Activated T-cell treated with anti-CD3 and anti-CD28 coated beads, Interleukin-2, amount 50 U/mL, for 4 hours (primary cell): ENCODE measurements at places on chromosomes 13 and 19.
A peak's percentile ranks its signal among the peaks of the same experiment; 100 is the strongest.

- DNase-seq = no peak
These were observed 149.6 kb downstream of the MIPEP start for GRCh38 chr13:23739596-23739995.

DNA sequence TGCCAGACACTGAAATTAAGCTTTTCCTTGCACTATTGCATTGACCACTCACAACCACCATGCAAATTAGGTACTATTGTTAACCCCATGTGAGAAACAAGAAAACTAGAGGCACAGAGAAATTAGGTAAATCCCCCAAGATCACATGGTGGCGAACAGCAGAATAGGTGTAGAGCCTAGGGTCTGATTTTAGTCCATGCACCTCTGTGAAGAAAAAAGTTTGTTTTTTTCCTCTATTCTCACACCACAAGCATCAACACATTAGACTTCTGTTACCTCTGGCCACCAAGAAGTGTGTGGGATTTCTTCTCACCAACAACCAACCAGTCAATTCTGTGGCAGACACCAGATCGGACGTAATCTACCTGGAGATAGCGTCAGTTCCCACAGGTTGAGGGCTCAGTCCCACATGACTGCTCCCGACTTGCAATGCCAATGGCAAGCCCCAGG, 391.9 kb downstream of the COG6 start:
- no peak for DNase-seq

DNA sequence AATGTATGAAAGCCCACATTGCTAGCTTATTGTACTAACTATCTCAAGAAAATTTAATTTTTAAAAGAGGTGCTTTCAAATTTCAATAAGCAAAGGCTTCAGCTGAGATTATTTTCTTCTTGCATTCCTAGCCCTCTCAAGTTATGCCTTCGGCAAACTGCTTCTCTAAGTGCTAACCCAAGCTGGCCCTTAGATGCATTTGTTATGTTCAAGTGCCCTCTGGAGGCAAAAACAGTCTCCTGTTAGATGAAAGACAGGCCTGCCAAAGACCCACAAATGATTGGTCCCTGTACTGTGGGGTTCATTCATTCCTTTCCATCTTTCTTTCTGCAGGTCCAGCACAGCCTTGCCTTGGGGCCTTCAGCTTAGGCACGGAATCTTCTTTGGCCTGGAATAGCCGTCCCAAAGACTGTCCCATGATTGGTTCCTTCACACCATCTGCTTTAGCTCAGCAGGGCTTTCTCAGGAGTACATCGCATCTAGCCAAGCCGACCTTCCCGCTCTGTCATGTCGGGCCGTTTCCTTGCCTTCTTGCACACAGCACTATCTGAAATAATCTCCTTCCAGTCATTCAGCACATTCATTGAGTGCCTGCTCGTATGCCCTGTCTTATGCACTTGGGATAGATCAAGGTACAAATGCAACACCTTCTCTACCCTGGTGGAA, 26.4 kb upstream of the TPTE2 start:
- DNase-seq = no peak

DNA sequence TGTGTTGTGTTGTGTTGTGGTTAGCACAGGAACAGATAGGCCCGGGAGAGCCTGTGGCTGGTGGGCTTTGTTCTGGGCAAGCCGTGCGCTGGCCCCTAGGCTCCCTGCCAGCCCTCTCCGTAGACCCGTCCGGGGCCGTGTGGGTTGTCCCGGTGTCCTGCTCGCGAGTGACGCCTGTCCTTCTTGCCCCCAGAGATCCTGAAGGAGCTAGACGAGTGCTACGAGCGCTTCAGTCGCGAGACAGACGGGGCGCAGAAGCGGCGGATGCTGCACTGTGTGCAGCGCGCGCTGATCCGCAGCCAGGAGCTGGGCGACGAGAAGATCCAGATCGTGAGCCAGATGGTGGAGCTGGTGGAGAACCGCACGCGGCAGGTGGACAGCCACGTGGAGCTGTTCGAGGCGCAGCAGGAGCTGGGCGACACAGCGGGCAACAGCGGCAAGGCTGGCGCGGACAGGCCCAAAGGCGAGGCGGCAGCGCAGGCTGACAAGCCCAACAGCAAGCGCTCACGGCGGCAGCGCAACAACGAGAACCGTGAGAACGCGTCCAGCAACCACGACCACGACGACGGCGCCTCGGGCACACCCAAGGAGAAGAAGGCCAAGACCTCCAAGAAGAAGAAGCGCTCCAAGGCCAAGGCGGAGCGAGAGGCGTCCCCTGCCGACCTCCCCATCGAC, 5.7 kb downstream of the ING1 start:
- DNase-seq = no peak

DNA sequence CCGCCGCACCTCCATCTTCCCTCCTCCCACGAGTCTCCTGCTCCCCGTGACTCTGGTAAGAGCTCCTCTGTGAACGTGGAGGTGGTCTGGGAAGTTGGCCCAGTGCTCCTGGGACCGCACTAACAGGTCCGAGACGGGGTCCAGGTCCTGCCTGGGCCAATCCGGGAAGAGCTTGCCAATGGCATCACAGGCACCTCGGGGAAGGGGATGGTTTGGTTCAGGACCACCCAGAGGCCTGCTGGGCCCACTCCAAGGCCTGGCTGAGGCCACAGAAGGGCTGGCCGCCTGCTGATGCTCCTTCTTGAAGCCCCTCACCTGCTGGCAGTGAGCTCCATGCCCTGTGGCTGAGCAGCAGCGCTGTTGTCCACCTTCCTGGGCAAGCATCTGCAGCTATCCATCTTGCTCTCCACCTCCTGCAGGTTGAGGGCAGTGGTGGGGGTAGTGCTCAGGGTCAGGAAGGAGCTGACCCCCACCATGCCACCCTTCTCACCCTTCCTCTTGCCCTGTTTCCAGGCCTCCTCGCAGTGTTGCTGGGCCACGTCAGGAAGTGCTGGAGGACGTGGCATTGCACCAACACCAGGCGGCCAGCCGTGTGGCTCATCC, 41.2 kb upstream of the TPM4 start:
- DNase-seq = no peak

DNA sequence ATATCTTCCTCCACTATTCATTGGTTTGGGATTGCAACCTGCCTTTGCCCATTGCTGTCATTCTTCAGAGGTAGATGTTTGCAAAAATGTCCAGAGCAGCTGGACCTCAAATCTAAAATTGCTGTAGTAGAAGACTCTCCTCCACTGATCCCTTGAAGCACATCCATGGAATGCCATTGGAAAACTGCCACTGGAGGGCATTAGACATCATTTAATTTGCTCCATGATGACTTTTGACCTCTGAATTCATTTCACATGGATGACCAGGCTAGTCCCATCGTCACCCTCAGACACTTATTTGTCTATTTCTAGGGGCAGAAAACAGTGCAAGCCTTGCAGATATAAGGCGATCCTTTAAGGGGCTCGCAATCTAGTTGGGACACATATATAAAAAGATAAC, 33.9 kb upstream of the FLT1 start:
- DNase-seq = no peak

GRCh38 chr19:10230173-10230860, 814 bp downstream of the S1PR2 start:
- peak; percentile 84 for DNase-seq

DNA sequence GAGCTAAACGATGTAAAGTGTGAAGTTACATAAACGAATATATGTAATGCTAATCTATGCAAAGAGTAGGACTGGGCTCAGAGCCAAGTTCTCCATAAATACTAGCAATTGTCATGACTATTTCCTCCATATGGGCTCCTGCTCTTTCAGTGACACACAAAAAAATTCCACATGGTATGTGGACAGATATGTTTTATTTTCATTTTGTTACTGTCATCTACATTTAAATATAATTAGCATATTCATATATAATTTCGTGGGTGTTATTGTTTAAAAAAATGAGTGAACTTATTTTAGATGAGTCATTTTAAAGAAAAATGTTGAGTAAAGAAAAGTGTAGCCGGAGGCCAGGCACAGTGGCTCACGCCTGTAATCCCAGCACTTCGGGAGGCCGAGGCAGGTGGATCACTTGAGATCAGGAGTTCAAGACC, 5.0 kb upstream of the IGSF23 start:
- no peak for DNase-seq

- no peak for DNase-seq
These were observed 3.3 kb upstream of the SYCN start for GRCh38 chr19:39207293-39207836.

- DNase-seq = no peak
These were observed 12.9 kb downstream of the STARD13 start for GRCh38 chr13:33272531-33273124.

GRCh38 chr13:76383676-76384461, 502.3 kb downstream of the KCTD12 start:
- DNase-seq = no peak

DNA sequence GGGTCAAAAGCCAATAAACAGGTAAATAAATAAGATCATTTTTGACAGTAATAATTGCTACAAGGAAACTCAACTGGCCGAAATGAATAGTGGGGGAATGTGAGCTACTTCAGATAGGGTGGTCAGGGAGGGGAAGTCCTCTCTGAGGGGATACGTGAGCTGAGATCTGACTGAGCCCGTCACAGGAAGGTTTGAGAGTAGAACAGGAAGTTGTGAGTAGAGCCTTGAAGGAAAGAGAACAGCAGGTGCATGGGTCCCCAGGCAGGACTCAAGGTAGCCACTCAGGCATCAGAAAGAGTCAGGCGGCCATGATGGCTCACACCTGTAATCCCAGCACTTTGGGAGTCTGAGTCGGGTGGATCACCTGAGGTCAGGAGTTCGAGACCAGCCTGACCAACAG, 6.3 kb downstream of the IRGQ start:
- DNase-seq = no peak

DNA sequence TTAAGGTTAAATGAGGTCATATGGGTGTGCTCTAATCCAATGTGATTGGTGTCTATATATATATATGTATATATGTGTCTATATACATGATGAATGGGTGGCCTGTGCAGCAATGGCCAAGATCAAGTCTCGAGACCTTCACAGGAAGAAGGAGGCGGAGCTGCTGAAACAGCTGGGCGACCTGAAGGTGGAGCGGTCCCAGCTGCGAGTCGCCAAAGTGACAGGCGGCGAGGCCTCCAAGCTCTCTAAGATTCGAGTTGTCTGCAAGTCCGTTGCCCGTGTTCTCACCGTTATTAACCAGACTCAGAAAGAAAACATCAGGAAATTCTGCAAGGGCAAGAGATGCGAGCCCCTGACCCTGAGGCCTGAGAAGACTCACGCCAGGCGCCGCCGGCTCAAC, 109.8 kb downstream of the EFNB2 start:
- no peak for DNase-seq

GRCh38 chr13:36857253-36857652, 38.2 kb downstream of the RFXAP start:
- no peak for DNase-seq

GRCh38 chr13:108496362-108497210, 132.8 kb upstream of the MYO16 start:
- DNase-seq = no peak

DNA sequence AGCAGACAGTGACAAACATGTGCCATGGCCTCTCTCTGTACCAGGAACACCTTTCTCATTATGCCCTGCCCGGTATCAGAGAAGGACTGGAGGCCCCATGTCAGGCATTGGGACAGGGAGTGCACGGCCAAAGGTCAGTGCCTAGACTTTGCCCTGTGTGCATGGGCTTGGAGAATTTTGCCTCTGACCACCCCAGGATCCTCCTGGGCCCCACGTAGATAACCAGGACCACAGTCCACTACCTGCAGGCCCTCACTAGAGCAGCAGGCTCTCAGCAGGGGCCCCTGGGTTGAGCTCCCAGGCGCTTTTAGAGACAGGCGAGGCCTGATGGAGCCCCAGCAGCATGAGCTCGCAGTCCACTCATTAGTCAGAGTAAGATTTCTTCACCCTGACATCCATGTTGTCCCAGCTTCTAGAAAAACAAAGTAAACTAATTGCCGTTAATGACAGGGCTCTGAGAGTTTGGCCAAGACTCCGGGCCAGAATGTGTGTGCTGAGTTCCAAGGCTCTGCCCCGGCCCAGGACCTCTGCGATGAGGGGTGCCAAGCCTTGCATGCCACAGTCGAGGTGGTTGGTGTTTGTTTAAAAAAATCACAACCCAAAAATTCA, 42.7 kb downstream of the CAPN12 start:
- DNase-seq = no peak

DNA sequence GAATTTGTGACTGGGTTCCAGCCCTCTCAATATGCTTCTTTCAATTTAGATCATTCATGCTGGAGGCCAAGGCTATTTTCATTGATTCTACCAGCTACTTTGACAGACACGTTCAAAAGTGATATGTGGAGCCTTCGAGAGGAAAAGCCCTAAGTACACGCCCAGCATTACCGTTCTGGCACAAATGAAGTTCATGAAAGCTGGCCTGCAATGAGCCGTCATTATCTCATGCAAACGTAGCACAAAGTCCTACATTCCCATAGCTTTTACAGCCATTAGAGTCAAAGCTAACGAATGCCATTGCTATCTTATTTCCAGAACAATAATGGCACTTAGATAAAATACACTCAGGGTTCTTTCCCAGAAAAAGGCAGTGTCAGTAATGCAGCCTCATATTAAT, 1237.6 kb downstream of the EFNB2 start:
- DNase-seq = no peak

GRCh38 chr13:53088871-53089270, 60.3 kb downstream of the OLFM4 start:
- DNase-seq = no peak

GRCh38 chr13:108322206-108322824, 52.8 kb downstream of the TNFSF13B start:
- no peak for DNase-seq

DNA sequence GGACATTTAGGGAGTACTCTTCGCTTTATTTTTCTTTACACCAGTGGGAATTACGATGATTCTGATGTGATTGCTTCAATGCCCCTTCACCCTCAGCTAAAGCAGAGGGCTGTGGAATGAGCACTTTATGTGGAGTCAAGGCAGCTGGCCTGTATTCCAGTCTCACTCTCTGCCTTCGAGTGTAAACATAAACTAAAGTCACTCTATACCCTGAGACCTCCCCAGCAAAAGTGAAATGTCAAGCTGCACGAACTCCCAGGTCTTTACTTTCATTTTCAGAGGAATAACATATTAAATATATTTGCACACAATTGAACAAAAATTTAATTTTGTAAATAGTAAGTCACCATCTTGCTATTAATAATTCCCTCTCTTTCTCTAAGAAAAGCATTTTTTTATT, 557.1 kb downstream of the DACH1 start:
- DNase-seq = no peak

DNA sequence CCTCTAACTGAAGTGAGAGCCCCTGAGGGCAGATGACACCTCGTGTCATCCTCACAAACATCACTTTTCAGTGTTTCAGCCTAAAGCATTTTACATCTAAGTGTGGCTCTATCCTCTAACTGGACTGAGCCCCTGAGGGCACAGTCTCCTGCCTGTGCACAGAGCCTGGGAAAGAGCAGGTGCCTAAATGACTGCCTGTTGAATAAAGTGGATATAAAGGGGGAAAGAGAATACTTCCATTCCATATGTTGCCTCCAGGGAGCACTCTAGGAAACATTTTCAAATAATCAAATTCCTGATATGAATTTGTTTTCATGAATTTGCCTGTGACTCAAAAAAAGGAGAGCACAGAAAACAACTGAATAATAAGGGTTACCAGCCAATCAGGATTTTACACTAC, 32.2 kb downstream of the CNMD start:
- DNase-seq = no peak

DNA sequence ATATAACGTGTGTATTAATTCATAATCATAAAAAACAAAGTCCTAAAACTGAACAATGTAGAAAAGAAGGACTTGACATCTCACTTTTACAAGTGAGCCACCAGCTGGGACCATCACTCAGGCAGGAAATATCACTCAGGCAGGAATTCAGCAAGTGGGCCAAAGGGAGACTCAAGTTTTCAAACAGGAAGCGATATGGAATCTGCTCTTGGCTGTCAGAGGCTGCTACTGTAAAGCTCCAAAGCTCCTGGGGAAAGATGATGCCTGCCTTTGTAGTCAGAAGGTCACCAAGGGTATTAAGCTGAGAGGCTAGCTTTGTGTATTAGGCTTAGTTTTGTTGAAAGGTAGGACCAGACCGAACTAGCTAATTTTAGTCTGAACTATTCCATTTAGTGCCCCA, 5.5 kb upstream of the AKAP11 start:
- no peak for DNase-seq
